Thymus (tissue), 14 donors: ENCODE measurements at places on chromosomes 12 and 14.
A peak's percentile ranks its signal among the peaks of the same experiment; 100 is the strongest.

DNA sequence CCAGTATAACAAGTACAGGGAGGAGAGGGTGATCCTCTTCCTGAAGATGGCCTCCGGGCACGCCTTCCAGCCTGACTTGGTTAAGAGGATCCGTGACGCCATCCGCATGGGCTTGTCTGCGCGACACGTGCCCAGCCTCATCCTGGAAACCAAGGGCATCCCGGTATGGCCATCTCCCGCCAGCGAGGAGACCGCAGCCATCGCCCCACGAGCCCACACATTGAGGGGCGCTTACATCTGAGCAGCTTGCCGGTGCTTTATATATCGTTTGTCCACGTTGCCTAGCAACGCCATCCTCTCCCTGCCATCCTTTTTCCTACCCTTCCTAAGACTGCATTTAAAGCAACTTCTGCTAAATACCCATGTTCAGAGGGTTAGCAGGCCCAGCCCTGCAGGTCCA, 71.5 kb downstream of the AACS start:
- no peak for DNase-seq

GRCh38 chr14:75647640-75648039, 13.0 kb downstream of the ERG28 start:
- DNase-seq, result no peak

DNA sequence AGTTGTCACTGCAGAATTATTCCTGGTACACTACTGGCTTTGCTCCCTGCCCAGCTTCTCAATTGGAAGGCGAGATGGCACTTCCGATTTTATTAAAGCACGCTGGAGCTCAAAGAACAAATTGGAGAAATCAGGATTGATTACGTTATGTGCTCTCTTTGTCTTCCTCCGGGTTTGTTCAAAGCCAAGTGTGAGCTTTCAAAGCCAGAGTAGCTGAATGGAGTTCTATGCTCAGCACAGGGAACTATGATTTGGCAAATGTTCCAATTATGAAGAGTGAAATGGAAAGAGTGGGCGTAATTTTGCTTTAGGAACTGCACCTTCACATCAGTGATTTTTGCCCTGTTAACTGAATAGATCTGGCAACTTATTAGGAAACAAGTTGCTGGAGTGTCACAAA, 72.4 kb downstream of the FLRT2 start:
- no peak for DNase-seq

- no peak for DNase-seq
Measured at GRCh38 chr12:9673404-9674225, 4.1 kb downstream of the CLEC2D start.

DNA sequence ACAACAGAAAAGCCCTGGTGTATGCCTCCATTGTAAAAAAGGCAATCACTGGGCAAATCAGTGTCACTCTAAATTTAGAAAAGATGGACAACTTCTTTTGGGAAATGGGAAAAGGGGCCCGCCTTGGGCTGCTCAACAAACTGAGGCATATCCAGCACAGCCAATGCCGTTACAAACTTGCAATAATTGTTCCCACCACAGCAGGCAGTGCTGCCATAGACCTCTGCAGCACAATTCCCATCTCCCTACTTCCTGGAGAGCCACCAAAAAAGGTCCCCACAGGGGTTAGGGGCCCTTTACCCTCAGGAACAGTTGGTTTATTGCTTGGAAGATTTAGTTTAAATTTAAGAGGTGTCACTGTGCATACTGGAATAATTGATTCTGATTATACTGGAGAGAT, 16.4 kb upstream of the OR8S1 start:
- no peak for DNase-seq

DNA sequence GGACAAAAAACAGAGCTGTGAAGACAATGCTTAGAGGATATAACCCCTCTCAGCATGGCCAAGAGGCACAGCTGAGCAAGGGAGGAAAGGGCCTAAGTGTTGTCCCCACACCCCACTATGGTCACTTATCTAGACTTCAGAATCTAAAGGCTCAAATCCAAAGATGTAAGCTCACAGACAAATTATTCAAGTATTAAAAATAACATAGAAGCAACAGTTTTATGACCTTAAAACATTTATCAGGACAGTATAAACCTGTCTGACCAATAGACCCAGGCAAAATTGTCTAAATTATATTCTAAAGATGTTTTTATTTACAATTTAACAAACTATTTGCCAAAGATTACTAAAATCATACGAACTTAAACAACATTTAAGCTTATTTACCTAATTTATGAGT, 28.1 kb upstream of the PRICKLE1 start:
- DNase-seq, result no peak

DNA sequence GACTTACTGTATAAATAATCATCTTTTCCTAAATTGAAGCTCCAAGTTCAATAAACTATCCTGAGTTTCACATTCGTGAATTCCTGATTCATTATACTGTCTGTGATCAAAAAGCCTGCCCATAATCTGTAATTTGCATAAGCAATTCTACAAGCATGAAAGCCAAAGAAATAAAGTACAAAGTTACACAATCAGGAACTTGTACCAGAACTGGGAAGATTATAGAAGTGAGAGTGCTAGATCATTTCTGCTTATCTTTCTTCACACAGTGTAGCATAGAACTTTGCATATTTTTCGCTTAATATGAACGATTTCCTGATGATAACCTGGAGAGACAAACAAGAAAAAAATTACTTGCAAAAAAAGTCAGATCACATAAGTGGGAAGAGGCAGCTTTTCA, 308.2 kb downstream of the C12orf50 start:
- DNase-seq, result no peak

DNA sequence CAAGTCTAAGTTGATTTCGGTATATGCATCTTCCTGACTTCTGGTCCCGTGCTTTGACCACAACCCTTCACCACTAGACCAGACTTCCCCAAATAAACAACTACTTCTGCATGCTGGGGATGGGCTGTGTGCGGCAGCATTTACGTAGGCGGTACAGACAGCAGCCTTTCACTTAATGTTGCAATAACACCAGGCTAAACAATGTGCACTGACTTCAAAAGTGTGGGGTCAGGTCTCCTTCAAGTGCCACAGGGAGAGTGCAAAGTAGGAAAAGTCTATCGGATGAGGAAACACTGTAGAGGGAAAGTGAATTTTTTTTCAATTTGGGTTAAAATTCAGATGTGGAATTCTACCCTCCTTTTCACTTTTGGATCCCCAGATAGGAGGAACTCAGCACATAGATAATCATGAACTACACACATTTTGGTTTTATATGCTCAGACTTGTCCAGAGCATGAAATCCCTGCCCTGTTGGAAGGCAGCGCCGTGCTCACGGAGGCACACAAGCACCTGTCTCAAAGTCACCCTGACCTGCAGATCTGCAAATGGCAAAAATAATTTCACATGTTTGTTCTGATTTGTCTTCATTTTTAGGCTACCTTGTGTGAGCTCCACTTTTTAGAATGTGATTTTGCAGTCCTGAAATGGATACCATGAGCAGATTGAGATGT, 3.6 kb upstream of the FOS start:
- DNase-seq, result no peak

DNA sequence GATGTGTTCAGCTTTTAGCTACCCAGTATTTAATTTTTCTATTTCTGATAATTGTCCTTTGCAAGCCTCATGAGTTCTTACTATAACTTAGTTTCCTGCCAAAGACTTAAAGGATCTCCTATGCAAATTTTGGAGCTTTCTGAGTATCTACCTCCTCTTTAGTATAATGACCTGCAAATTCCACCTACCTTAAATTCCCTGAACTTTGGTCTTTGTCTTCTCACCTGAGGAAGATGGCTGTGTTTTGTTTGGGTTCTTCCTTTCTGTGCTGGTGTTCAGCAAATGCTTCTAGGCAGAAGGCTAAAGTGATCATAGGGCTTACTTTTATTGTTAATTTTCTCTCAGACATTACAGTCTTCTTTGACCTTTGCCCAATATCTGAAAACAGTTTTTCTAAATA, 142.8 kb downstream of the FUT8 start:
- DNase-seq, result no peak

DNA sequence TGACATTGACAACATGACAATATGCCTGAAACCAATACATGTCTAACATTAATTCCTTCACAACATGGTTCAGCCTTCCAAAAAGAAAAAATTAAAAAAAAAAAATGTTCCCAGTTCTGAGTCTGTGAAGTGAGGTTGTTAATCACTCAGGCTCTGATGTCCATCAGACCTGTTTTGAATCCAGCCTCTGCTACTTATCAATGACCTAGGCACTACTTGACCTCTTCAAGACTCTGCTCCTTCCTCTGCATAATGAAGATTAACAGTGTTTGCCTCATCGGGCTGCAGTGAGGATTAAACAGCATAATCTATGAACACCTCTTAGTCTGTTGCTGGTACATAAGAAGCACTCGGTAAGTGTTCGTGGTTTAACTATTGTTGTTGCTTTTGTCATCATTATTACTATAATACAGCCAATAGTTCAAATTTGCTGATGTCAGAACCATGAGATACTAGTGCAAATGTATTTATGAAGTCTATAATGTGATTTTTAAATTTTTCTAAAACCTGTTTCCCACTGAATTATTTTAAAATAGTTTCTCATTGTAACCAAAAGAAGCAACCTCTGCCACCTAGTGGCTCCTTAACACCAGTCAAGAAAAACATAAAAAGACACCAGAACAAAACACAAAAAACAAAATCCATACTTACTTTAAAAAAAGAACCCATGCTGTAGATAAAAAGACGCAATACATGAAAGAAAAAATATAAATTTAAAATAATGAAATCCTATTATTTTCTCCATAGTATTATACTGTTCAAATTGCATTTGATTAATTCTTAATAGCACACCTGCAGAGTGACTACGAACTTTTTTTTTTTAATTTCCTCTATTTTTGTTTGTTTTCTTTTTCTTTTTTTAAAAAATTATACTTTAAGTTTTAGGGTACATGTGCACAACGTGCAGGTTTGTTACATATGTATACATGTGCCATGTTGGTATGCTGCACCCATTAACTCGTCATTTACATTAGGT, 20.3 kb upstream of the TMX1 start:
- no peak for DNase-seq

- no peak for DNase-seq
Measured at GRCh38 chr12:1518591-1519516, 75.5 kb downstream of the FBXL14 start.

DNA sequence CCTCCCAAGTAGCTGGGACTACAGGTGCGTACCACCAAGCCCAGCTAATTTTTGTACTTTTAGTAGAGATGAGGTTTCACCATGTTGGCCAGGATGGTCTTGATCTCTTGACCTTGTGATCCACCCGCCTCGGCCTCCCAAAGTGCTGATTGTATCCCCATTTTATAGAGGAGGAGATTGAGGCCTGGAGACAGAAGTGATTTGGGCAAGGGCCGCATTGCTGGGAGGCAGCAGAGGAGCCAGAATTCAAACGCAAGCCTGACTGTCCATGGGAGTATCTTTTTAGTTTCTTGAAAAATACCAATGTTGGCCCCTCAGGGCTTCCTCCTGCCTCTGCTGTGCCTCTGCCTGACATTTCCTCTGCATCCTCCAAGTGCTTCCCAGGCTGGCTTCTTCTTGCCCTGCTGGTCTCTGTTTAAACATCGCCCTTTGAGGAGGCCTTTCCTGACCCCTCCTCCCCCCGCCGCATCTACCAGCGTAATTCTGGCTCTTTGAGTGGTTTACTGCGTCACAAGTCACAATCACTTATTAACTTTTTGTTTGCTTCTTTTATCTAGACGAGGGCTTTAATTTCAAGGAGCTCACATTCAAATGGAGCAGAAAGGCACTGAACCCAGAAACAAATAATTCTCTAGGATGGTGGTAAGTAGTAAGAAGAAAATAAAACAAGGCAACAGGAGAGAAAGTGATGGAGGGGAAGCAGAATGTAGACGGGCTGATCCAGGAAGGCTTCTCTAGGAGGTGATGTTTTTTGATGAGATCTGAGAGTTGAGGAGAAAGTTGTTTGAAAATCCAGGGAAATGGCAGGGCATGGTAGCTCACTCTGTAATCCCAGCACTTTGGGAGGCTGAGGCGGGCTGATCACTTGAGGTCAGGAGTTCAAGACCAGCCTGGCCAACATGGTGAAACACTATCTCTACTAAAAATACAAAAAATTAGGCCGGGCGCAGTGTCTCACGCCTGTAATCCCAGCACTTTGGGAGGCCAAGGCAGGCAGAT, 91.0 kb upstream of the MED13L start:
- DNase-seq, result no peak

- no peak for DNase-seq
Measured at GRCh38 chr14:69318241-69318640, 58.3 kb downstream of the GALNT16 start.

DNA sequence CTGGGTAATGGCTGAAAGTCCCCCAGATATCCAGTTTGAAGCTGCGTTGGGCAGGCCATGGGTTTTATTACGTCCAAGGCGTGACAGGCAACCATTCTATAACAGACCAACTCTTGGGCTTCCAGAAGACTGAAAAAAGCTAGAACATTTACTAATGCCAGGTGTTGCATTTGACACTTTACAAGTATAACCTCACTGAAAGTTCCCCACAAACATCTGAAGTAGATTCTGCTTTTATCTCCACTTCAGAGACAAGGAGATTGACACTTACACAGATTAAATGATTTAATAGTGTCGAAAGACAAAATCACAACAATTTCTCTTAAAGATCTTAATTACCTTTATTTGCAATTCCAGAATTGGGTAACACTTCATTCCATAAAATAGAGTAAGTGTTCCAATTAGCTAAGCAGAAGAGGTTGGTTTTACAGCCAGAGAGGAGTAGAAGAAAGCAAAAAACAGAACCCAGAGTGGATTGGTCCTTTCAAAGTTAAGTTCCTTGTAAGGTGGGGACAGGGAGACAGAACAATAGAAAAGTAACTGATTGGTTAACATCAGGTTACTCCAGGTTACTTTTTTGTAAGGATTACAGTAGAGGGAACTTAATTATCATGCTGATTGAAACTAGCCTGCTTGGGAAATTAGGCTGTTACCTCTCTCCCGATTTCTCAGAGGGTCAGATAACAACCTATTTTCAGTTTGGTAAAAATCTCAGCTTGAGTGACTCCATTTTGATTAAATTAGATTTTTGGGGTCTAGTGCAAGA, 11.3 kb downstream of the SOCS2 start:
- DNase-seq, result no peak

- peak; percentile 87 for DNase-seq
Measured at GRCh38 chr14:89773151-89773550, 181.4 kb downstream of the EFCAB11 start.

DNA sequence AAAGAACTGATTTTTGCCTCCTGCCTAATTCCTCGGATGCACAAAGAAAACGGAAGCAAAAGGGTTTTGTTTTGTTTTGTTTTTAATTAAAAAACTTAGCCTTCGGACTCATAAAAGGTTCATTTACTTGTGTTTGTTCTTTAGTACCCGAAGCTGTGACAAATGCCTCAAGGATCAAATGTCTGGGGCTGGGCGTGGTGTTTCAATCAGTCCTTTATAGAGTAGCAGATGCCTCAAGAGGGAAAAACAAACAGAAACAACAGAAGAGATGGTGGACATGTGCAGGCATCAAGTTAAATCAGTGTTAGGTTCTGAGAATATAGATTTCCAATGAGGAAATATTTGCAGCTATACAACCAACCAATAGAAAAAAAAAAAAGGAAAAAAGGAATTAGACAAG, 1.6 kb upstream of the WIF1 start:
- no peak for DNase-seq

GRCh38 chr12:107329569-107330324, 236.4 kb upstream of the CRY1 start:
- no peak for DNase-seq

- no peak for DNase-seq
Measured at GRCh38 chr12:30796313-30796780, 41.6 kb upstream of the CAPRIN2 start.

GRCh38 chr12:76029982-76030340, 1.6 kb downstream of the PHLDA1 start:
- peak; percentile 20 for DNase-seq

GRCh38 chr12:100497105-100497795, 23.6 kb downstream of the NR1H4 start:
- DNase-seq, result no peak
